ENCODE measurements at places on chromosomes 6 and 20. TPM values are rescaled to one million over a fixed set of nuclear protein-coding genes. Genes with fewer than 3 reads are reported as not detected.

- H3K4me1 ChIP-seq = no peaks in the 10 kb centered on the region
- peaks cover 79% of the 10 kb centered on the region for H3K27me3 ChIP-seq
- no peak overlapping the region for H3K4me3 ChIP-seq
- no peak overlapping the region for H3K27ac ChIP-seq
These were observed 479.8 kb downstream of the PREX1 start for GRCh38 chr20:48348022-48348421.

DNA sequence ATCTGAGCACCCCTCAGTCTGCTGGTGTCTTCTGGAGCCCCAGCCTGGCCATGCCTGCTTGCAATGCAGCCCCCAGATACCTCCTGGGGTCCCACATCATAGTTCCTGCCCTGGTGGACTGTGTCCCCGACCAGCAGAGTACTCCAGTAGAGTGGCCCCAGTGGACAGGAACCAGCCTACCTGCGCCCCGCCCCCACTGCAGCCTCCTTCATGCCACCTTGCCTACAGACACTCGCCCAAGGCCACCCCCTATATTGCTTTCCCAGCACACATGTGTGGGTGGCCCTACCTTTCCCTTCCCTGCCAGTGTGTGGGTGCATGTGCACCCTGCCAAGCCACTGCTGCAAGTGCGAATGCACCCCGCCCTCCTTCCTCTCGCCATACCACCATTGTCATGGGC, 204.0 kb downstream of the EDN1 start:
- H3K4me1 ChIP-seq = peaks cover 17% of the 10 kb centered on the region
- no peak overlapping the region for H3K27ac ChIP-seq
- no peaks in the 10 kb centered on the region for H3K36me3 ChIP-seq
- DNase-seq = no peak
- H3K4me3 ChIP-seq = no peak overlapping the region
- no peaks in the 10 kb centered on the region for H3K27me3 ChIP-seq

Gene ASIP
- not detected for total RNA-seq

Gene BEND3
- total RNA-seq = 2.8 TPM

- H3K4me3 ChIP-seq = no peak overlapping the region
- no peak for DNase-seq
- no peaks in the 10 kb centered on the region for H3K27me3 ChIP-seq
These were observed 19.5 kb upstream of the IER3 start for GRCh38 chr6:30763618-30764489.

- no peaks in the 10 kb centered on the region for H3K27me3 ChIP-seq
- H3K27ac ChIP-seq = peak overlapping the region; percentile 27
- H3K36me3 ChIP-seq = no peaks in the 10 kb centered on the region
- H3K4me3 ChIP-seq = no peak overlapping the region
These were observed 143.7 kb downstream of the BTBD9 start for GRCh38 chr6:38495922-38496635.

- no peaks in the 10 kb centered on the region for H3K36me3 ChIP-seq
- no peak for DNase-seq
- H3K27ac ChIP-seq = no peak overlapping the region
- H3K27me3 ChIP-seq = no peaks in the 10 kb centered on the region
- peaks cover 14% of the 10 kb centered on the region for H3K4me1 ChIP-seq
These were observed 37.8 kb downstream of the ZHX3 start for GRCh38 chr20:41279546-41280225.

- no peaks in the 10 kb centered on the region for H3K27me3 ChIP-seq
- peak; percentile 81 for DNase-seq
- H3K4me3 ChIP-seq = peak overlapping the region; percentile 35
- H3K36me3 ChIP-seq = peaks cover 23% of the 10 kb centered on the region
These were observed 5.4 kb downstream of the CCN5 start for GRCh38 chr20:44720621-44720996.

GRCh38 chr6:54366667-54367327, 58.6 kb downstream of the TINAG start:
- no peak for DNase-seq
- H3K36me3 ChIP-seq = no peaks in the 10 kb centered on the region
- H3K4me3 ChIP-seq = no peak overlapping the region
- H3K27ac ChIP-seq = no peak overlapping the region
- peaks cover 7% of the 10 kb centered on the region for H3K4me1 ChIP-seq

DNA sequence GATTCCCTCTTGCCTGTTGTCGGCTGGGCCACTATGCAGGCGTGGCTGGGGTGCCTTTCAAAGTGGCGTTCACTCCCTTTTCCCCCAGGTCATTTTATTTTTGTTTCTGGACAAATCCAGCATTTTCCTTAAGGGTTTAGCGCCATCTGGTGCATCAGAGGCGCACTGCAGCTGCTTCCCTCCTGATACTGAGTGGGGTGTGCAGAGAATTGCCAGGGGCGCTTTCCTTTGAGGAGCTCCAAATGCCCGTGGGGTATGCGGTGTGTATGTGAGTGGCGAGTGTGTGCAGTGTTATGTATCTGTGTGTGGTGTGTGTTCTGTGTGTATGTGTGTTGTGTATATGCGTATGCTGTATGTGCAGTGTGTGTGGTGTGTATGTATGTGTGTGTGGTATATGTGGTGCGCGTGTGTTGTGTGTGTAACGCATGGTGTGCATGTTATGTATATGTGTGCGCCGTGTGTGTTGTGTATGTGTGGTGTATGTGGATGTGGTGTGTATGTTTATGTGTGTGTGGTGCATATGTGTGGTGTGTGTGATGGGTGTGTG, 100.1 kb upstream of the AGPAT4 start:
- peak; percentile 66 for DNase-seq
- no peak overlapping the region for H3K4me3 ChIP-seq
- H3K27ac ChIP-seq = no peak overlapping the region
- peaks cover 17% of the 10 kb centered on the region for H3K4me1 ChIP-seq
- no peaks in the 10 kb centered on the region for H3K36me3 ChIP-seq
- H3K27me3 ChIP-seq = no peaks in the 10 kb centered on the region

Gene CRISP2
- not detected for total RNA-seq

- H3K36me3 ChIP-seq = peaks cover 9% of the 10 kb centered on the region
- H3K27ac ChIP-seq = no peak overlapping the region
- no peak for DNase-seq
These were observed 247.8 kb downstream of the FARS2 start for GRCh38 chr6:5509106-5509505.

DNA sequence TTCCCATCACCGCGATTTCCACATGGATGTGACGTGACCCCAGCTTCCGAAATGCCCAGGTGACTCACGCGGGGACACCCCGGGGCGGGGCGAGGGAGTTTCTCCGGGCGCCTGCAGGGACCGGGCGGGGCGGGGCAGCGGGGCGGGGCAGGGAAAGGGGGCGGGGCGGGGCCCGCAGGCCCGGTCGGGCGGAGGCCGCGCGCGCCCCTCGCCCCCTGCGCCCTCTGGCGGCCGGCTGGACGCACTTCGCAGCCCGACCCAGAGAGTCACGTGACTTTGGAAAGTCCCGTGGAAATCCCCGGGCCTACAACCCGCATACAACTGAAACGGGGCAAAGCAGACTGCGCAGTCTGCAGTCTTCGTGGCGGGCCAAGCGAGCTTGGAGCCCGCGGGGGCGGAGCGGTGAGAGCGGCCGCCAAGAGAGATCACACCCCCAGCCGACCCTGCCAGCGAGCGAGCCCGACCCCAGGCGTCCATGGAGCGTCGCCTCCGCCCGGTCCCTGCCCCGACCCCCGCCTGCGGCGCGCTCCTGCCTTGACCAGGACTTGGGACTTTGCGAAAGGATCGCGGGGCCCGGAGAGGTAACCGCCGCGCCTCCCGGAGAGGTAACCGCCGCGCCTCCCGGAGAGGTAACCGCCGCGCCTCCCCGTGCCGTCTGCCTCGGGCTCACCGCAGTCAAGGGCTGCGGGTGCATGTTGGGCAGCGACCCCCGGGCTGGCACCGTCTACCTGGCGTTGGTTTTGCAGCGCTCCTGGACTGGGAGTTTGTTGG, at the start of gene TNFAIP3:
TSS of gene TNFAIP3 (plus strand) at position 346 of the 771 bp plus-strand sequence. CDS start 3,969 bp downstream, outside the sequence.
- peaks cover 17% of the 10 kb centered on the region for H3K4me1 ChIP-seq
- H3K4me3 ChIP-seq = peak within 1 kb of the TSS; percentile 72
- no peaks in the 10 kb centered on the region for H3K27me3 ChIP-seq
- peak within 1 kb of the TSS; percentile 89 for H3K27ac ChIP-seq
- DNase-seq = peak; percentile 96

DNA sequence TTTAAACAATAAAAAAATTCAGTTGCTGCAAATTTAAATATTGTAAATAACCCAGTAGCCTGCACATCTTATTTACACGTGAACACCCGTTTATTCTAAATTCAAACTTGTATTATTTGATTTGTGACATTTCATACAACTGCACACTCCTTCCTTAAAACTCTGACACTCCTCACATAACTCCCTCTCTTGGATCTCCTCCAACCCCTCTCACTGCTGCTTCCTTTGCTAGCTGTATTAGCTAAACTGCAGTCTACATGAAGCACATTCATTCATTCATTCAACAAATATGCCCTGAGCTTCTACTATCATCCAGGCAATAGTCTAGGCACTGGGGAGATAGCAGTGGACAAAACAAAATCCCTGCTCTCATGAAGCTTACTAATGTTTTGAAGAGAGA, 47.0 kb downstream of the FBXL4 start:
- no peak overlapping the region for H3K4me3 ChIP-seq
- DNase-seq = no peak
- H3K4me1 ChIP-seq = no peaks in the 10 kb centered on the region
- peaks cover 34% of the 10 kb centered on the region for H3K36me3 ChIP-seq
- H3K27ac ChIP-seq = peak overlapping the region; percentile 21
- no peaks in the 10 kb centered on the region for H3K27me3 ChIP-seq

All from MCF 10A (cell line).